Thyroid gland (tissue), 4 donors: ENCODE measurements at places on chromosomes 3 and 15.

GRCh38 chr3:186095561-186096081, 13.3 kb downstream of the ETV5 start:
- peaks cover 49% of the 10 kb centered on the region for H3K4me1 ChIP-seq
- H3K36me3 ChIP-seq: no peaks in the 10 kb centered on the region
- H3K27ac ChIP-seq: no peak overlapping the region
- H3K4me3 ChIP-seq: no peak overlapping the region
- no peaks in the 10 kb centered on the region for H3K27me3 ChIP-seq

DNA sequence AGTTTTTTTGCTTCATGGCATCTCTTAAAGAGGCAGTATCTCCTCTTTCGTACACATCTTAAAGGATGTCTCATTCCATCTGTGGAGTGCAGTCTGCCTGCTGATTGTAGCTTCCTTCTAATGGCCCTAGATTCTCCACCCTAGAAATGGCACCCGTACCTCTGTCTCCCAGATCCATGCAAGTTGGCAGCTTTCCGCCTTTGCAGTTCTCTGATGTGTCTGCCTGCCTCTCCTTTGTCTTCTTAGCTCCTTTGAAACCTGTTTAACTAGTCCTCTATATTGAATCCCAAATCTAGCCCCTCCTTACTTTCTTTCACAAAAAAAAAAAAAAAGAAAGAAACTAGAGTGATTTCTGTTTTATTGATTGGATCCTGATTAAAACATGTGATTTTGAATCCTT, 1025.0 kb downstream of the ZPLD1 start:
- no peak for DNase-seq
- H3K27me3 ChIP-seq: no peaks in the 10 kb centered on the region
- no peak overlapping the region for H3K27ac ChIP-seq

DNA sequence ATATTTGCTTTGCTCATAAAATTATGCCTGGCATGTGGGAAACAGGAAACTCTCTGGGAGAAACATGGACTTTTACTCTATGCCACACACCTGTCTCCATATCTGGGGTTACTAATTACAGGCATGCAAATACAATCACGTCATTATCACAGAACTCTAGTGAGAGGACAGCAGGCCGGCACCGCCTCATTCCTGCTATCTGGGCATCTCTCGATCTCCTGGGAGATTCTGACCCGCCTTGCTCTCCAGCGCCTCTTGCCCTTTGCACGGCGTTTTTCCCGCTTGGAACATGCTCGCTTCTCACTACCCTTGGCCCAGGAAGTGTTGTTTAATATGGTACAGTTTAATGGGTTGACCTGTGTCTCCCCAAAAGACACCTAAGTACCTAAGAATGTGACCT, 45.4 kb upstream of the PARL start:
- H3K4me3 ChIP-seq: no peak overlapping the region
- peaks cover 8% of the 10 kb centered on the region for H3K36me3 ChIP-seq
- H3K27me3 ChIP-seq: no peaks in the 10 kb centered on the region
- no peaks in the 10 kb centered on the region for H3K4me1 ChIP-seq

DNA sequence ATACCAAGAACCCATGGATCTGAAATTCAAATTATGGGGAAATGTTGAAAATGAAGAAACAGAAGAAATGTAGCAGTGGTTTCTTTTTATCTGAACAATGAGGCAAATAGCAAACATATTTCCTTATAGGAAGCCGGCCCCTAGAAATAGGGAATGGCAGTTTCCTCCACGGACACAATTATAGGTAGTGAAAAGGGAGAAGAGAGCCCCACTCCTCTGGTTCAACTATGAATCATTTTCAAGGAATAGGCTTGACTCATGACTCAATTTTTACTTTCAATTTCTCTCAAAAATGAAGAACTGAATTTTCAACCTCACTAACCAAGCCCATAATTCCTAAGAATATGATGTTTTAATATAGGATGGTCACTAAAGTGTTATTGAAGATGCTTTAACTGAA, 243.1 kb downstream of the MECOM start:
- no peak for DNase-seq
- no peaks in the 10 kb centered on the region for H3K36me3 ChIP-seq
- peaks cover 3% of the 10 kb centered on the region for H3K4me1 ChIP-seq
- H3K4me3 ChIP-seq: no peak overlapping the region

DNA sequence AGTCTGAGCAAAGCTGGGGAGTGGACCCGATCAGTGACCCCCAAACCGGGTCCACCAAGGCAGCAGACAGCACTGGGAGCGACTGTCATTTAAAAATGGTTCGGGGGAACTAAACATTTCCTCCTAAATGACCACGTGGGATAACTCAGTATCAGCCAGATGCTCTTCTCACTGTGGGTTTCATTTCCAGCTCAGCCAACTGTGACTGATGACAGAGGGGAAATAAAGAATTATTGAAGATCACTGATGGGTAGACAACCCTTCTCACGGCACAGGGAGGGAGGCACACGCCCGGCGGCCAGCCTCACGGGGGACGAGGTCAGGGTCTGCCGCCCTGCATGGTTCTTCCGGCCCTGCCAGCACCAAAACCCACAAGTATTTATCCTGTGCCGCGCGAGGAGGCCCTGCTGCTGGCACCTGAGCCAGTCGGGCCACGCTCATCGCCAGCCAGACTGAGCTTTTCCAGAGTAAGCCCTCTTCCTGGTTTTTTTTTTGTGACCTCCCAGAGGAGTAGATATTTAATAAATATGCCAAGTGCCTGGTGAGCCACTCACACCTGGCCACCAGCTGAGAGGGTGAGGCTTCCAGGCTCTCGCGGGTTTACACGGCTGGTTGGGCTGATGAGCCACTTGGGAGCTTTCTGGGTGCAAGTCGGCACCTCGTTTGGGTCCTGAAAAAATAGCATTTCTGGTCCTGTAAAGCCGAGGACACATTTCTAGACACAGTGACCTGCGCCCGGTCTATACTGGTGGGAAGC, 6.2 kb downstream of the MELTF start:
- DNase-seq: peak; percentile 65
- H3K27ac ChIP-seq: peak overlapping the region; percentile 56
- no peak overlapping the region for H3K4me3 ChIP-seq
- H3K27me3 ChIP-seq: no peaks in the 10 kb centered on the region
- peaks cover 17% of the 10 kb centered on the region for H3K4me1 ChIP-seq

GRCh38 chr15:77416954-77417353, 3.0 kb downstream of the PEAK1 start:
- H3K4me1 ChIP-seq: peaks cover 10% of the 10 kb centered on the region
- H3K36me3 ChIP-seq: no peaks in the 10 kb centered on the region
- DNase-seq: no peak
- H3K27me3 ChIP-seq: no peaks in the 10 kb centered on the region
- H3K4me3 ChIP-seq: no peak overlapping the region

DNA sequence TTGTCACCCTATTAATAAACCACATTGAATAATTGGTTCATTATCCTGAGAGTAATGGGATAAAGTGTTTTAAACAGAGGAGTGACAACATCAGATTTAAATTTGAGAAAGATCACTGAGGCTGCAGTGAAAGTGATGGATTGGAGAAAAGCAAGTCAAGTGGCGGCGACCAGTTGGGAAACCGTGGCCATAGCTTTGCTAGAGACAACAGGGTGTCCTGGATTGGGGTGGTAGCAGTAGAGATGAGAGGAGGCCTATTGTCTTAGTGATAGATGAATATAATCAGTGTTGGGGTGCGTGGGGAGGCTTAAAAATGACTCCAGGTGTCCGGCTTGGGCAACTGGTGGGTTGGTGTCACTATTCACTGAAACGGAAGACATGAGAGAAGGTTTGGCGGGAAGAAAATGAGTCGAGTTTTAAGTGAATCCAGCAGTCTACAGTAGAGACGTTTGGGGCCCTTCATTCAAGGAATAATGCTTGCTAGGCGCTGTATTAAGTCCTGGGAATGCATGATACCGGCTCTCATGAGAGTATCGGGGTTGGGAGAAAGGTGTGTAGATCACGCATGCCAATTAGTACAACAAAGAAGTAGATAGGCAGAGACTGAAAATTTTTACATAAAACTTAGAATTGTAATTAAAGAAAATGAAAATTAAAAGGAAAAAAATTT, 819 bp downstream of the NEK4 start:
- DNase-seq: no peak
- peak overlapping the region; percentile 87 for H3K4me3 ChIP-seq
- no peaks in the 10 kb centered on the region for H3K27me3 ChIP-seq
- peaks cover 15% of the 10 kb centered on the region for H3K36me3 ChIP-seq

DNA sequence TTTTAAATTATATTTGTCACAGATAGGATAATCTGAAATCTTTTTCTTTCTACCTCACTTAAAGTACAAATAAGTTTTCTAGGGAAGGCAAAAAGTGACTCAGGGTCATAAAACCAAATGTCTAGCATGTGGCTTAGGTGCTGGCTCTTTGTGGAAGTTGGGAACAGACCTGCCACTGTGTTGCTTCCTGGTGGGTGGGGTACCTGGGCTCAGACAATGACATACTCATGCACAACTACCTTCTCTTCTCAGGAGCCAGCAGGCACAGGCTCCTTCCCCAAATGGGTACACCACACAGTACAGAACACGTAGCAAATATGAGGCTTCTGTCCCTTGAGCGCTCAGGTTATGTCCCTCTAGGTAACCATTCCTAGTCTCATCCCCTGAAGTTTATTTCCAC, 40.1 kb upstream of the MUC13 start:
- H3K4me1 ChIP-seq: no peaks in the 10 kb centered on the region
- no peak overlapping the region for H3K4me3 ChIP-seq
- peaks cover 40% of the 10 kb centered on the region for H3K36me3 ChIP-seq
- no peaks in the 10 kb centered on the region for H3K27me3 ChIP-seq
- DNase-seq: no peak

- H3K36me3 ChIP-seq: no peaks in the 10 kb centered on the region
- no peak overlapping the region for H3K4me3 ChIP-seq
- H3K27ac ChIP-seq: no peak overlapping the region
- H3K4me1 ChIP-seq: no peaks in the 10 kb centered on the region
These were observed 192.3 kb upstream of the C2CD4B start for GRCh38 chr15:62357431-62357830.

GRCh38 chr3:15795651-15796308, 2.0 kb downstream of the ANKRD28 start:
- H3K4me3 ChIP-seq: peak overlapping the region; percentile 16
- H3K27ac ChIP-seq: peak overlapping the region; percentile 91
- no peaks in the 10 kb centered on the region for H3K36me3 ChIP-seq
- H3K4me1 ChIP-seq: peaks cover 44% of the 10 kb centered on the region
- H3K27me3 ChIP-seq: no peaks in the 10 kb centered on the region

DNA sequence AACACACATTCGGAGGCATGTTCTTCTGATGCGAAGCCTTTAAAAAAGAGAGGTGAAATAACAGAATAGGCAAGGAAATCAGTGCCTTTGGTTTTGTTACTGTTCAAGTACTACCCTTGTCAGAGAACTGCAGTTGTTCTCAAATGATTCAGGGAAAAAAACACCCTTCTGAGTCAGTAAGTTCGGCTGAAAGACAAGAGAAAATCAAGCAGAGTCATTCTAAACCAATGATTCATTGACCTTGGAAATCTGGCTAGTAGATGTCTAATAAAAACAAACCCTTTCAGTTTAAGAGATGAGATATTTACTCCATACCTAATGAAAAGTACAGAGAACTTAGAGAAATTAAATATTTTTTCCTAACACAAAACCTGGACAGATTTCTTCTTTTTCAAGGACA, 72.7 kb upstream of the ABI3BP start:
- peak overlapping the region; percentile 56 for H3K27ac ChIP-seq
- peaks cover 18% of the 10 kb centered on the region for H3K4me1 ChIP-seq
- H3K4me3 ChIP-seq: no peak overlapping the region
- no peak for DNase-seq
- no peaks in the 10 kb centered on the region for H3K27me3 ChIP-seq
- no peaks in the 10 kb centered on the region for H3K36me3 ChIP-seq

DNA sequence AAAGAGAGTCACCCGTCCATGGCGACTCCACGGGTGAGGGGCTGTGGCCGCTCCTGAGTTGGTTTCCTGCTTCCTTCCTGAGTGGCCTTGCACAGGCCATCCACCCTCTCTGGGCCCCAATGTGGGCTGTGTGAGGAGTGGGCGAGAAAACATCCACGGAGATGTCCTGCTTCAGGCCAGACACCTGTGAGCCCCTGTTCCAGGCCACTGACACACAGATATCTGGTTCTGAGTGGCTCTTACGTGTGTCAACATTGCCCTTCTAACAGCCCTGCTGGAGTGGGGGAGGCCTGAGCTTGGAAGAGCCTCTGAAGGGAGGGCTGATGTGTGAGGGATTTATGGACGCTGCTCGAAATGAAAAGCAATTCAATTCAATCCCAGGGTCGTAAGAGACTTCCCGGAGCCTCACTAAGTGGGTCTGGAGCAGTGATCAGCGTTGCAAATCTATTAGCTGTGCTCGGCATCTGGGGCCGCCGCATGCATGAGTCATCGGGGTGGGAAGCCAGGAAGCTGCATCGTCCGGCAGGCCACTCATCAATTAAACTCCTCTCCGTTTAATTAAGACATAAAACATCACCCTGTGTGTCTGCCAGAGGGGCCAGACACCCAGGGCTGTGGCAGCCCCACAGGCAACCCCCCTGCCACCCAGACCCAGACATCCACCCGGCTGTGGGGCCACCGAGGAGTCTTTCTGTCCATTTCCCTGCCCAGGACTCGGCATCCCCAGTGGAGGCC, 20.0 kb upstream of the PRR23E start:
- H3K36me3 ChIP-seq: no peaks in the 10 kb centered on the region
- H3K27me3 ChIP-seq: no peaks in the 10 kb centered on the region
- DNase-seq: peak; percentile 55
- H3K27ac ChIP-seq: peak overlapping the region; percentile 17
- no peak overlapping the region for H3K4me3 ChIP-seq

DNA sequence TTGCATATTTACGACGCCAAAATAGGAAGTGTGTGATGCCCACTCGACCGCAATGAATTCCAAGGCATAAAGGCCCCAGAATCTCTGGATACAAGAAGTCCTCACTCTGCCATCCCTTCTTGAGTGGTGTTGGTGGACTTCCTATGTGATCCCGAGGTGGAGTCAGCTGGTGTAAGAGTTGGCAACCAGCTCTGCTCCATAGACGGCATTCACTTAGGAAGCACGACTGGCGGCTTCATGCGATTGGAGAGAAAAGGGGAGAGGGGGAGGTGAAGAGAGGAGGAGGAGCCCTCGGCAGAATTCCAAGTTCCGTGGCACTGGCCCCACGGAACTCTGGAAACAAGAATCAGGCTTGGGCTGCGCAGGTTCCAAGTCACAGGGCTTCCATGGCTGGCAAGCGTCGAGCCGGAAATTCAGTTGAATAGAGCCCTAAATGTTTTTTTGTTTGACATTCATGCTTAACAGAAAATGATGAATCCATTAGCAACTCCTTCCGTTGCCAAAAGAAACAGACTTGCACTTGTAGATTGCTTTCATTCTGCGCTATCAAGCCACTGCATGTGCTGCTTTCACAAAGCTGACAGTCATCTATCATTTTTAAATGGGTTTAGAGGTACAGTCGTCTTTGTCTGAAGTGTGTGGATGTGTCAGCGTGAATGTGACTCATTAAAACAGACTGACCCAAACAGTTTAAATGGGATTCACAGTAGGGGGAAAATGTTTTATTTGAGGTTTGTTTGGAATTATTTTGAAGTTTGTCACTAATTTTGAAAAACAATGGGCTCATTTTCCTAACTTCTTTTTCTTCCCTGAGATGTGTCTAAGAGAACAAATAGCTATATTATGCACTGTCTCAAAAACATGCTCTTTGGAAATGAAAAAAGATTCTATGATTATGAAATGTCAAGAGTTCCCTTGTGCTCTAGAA, 428.3 kb upstream of the ATP11B start:
- no peaks in the 10 kb centered on the region for H3K27me3 ChIP-seq
- no peak for DNase-seq
- H3K4me1 ChIP-seq: no peaks in the 10 kb centered on the region
- no peak overlapping the region for H3K4me3 ChIP-seq
- no peaks in the 10 kb centered on the region for H3K36me3 ChIP-seq
